ENCODE measurements at places on chromosomes 11 and 22.

DNA sequence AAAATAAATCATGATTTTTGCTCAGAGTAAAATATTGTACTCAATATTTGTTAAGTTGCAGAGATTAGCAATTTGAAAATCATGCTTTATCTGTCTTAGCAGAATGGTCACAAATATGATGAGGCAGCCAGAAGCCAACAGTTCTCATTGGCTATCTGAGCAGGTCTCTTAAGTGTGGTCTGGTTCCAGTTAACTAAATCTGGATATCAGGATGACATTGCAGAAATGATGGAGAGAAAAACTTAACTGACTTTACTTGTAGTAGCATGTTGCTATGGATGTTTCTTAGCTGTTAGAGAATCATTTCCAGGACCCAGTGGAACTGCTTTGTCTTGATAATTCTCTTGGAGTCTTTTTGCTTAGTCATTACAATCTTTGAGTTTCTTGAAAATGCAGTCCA lies 1070.3 kb downstream of the JRKL start:
- ATAC-seq, result no peak

- no peak for ATAC-seq
Measured at GRCh38 chr11:75655605-75656004, 13.2 kb downstream of the MAP6 start.

- ATAC-seq, result no peak
Measured at GRCh38 chr22:41369837-41370236, 11.9 kb upstream of the TEF start.

DNA sequence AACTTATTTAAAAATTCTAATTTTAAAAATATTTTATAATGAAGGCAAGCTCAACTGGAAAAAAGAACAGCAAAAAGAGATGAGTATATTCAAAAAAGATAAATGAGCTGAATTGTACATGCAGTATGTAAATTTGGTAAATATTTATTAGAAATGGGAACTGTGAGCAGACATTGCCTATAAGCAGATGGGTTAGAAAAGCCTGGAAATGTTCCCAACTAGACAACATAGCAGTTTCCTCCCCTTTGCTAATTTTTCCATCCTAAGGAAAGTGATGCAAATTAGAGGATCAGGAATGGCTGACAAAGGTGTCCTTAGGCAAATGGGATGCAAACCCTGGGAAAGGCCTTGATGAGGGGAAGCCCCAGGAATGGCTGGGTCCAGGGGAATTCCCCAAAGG lies 37.2 kb downstream of the TP53I11 start:
- no peak for ATAC-seq

- ATAC-seq, result no peak
Measured at GRCh38 chr11:69202511-69203221, 46.9 kb downstream of the SMIM38 start.

DNA sequence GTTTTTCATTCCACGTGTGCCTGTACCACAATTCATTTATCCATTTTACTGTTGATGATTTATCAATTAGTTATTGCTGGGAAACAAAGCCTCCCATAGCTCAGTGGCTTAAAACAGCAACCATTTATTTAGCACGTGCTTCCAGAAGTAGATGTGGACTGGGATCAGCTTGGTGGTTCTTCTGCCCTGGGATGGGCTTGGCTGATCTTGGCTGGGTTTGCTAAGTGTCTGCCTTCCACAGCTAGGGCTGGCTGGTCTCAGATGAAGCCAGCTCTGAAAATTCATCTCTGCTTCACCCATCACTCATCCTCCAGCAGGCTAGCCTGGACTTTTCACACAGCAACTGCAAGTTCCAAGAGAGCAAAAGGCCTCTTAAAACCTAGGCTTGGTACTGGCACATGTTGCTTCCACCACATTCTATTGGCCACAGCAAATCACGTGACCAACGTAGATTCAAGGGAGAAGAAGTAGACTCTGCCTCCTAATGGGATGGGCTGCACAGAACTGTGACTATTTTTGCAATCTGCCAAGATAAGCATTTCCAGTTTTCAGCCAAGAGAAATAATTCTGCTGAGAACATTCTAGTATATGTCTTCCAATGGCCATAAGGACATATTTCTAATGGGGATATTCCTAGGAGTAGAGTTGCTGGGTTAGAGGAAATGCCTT lies 124.9 kb downstream of the MN1 start:
- ATAC-seq, result no peak

All from activated T-helper 17 cell treated with anti-CD3 and anti-CD28 coated beads, Interleukin-2, amount 50 U/mL, for 72 hours (primary cell).